ENCODE measurements at places on chromosomes 13 and 19. TPM values are rescaled to one million over a fixed set of nuclear protein-coding genes. Genes with fewer than 3 reads are reported as not detected.

RHPN2 gene
- total RNA-seq = 92.1 TPM

EIF3K gene
- total RNA-seq = 328 TPM

TEAD2 gene
- total RNA-seq = 34.2 TPM

POU2F2 gene
- total RNA-seq = not detected

SPC24 gene
- 1.5 TPM for total RNA-seq

GFY gene
- not detected for total RNA-seq

CACNG6 gene
- 0.55 TPM for total RNA-seq

FUZ gene
- 24.2 TPM for total RNA-seq

RGL3 gene
- total RNA-seq = 1.9 TPM

ZNF701 gene
- total RNA-seq = 13.5 TPM

RELB gene
- total RNA-seq = 25.9 TPM

FAM216B gene
- total RNA-seq = not detected

ZNF69 gene
- total RNA-seq = 43.7 TPM

C19orf25 gene
- total RNA-seq = 31.4 TPM

ATXN8OS gene
- not detected for total RNA-seq

LRFN3 gene
- 6.3 TPM for total RNA-seq

ZNF844 gene
- total RNA-seq = 3.1 TPM

ONECUT3 gene
- not detected for total RNA-seq

TPGS1 gene
- total RNA-seq = 75.5 TPM

KLK7 gene
- 10.8 TPM for total RNA-seq

METTL21C gene
- not detected for total RNA-seq

OR10H1 gene
- 1.7 TPM for total RNA-seq

NLRP5 gene
- not detected for total RNA-seq

ZNF235 gene
- total RNA-seq = 2.8 TPM

ZNF793 gene
- 3.0 TPM for total RNA-seq

C19orf81 gene
- not detected for total RNA-seq
